ENCODE measurements at places on chromosomes 7 and 10. TPM values are rescaled to one million over a fixed set of nuclear protein-coding genes. Genes with fewer than 3 reads are reported as not detected.

MINPP1 gene
- total RNA-seq, result 7.3 TPM

TEX47 gene
- 0.24 TPM for total RNA-seq

DNA sequence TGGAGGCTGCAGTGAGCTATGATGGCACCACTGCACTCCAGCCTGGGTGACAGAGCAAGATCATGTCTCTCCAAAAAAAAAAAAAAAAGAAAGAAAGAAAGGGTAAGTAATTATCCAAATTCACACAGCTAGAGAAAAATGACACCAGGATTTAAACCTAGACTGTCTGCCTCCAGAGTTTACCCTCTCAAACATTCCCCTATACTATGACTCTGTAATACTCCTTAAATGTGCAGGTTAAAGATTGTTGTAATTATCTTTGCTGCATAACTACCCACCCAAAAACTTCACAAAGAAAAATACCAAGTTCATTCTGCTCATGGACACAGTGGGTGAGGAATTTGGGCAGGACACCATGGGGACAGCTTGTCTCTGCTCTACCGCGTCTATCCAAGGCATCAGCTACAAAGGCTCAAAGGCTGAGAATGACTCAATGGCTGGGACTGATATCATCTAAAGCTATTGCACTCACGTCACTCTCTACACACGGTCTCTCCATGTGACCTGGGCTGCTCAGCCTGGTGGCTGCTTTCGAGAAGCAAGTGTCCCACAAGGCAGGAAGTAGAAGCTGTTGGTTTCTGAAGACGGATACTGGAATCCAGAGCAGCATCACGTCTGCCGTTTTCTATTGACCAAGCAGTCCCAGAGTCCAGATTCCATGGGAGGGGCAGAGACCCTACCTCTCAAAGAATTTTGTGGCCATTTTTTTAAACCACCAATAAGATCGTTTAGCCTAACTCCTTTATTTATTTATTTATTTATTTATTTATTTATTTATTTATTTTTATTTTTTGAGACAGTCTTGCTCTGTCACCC lies 185.7 kb upstream of the AUTS2 start:
- DNase-seq, result peak; percentile 62

DNA sequence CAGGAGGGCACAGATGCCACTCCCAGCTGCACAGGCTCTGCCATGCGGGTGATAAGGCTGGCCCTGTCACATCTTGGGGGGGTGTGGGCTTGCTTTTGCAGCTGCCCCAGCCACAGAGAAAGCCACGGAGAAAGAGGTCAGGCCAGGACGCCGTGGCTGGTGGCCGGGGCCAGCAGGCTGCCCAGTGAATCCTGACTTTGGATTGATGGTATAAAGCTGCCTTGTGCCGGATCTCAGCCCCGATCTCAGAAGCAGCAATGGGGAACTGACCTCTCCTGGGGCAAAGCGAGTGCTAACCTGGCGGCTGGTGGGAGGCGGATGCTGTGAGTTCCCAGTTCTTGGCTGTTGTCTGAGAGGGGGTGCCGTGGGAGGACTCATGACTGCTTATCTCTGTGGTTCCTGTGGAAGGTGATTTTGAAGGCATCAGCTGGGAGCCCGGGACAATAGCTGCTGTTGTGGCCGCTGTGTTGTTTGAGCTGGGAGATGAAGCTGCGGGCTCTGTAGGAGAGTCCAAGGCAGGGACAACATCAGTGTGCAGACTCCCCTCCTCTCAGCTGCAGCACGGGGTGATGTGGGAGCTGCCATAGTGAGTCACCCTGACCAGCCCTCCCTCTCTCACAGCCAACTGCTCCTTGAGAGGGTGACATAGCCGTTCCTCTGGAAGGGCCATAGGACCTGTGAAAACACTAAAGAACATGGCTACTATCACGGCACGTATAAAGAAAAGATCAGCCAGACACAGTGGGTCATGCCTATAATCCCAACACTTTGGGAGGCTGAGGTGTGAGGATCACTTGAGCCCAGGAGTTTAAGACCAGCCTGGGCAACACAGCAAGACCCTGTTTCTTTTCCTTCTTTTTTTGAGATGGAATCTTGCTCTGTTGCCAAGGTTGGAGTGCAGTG lies 17.0 kb downstream of the IL15RA start:
- peak; percentile 56 for DNase-seq

- DNase-seq, result no peak
Measured at GRCh38 chr10:27998178-27998953, 513 bp downstream of the ODAD2 start.

DNA sequence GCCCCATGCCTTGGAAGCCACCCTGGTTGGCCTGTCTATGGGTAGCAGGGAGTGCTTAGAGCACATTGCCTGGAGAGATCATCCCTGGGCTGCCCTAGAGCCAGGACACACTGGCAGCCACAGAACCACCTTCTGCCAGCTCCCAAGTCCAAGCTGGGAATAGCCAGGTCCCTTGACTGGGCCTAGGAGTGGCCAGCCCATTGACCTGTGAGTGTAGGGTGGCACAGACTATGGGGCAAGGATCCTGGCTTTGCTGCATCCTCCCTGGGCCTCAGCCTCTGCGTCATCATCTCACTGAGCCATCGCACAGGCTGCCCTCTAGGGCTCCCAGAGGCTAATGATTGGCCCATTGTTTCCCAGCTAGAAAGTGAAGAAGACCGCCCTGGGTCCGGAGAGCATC lies 7.0 kb downstream of the AQP1 start:
- peak; percentile 74 for DNase-seq

DNA sequence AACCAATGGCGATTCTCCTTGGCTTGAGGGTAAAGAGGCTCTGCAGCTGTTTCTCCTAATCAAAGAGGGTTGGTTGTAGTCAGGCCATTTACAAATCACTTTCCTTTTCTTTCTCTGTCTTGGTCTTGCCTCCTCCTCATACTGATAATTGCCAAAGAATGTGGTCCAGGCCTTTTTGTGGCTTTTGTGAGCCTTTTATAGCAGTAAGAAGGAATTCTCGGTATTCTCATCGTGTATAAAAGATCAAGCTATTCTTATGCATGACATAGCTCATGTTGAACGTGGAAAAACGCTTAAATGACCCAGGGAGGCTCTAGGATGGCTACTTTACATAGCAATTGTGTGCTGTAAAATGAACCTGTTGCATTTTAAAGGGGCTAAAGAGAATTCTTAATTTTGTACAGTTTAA lies 62.6 kb downstream of the RBM20 start:
- DNase-seq, result no peak

DNA sequence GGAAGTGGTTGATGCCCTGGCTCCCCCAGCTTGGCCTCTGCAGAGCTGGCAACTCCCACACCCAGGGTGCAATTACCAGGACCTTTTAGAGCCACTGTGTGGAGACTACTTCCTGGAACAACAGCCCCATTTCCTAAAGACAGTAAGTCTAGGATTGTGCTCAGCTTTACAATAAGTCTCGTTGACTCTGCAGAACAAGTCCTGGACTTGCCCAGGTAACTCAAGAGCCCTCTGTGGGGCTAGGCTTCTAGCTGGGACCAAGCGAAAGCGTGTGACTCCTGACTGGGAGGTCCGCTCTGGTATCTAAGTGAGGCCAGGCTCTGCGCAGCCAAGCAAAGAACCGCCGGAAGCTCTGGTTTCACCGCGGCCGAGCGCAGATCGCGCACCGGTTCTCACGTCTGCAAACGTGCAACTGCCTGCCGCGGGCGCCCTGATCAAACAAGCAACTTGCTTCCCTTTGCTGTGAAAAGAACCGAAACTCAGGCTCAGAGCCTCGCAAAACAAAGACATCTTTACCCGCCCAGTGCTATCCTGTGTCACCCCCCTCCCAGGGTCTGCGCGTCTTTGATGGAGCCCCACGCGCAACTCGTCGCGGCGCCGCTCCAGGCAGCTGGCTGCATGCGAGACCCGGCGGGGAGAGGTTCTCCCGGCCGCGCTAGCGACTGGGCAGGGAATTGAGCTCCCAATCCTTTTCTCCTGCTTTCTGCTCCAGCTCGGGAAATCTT lies 4.4 kb upstream of the PDLIM1 start:
- no peak for DNase-seq

DNA sequence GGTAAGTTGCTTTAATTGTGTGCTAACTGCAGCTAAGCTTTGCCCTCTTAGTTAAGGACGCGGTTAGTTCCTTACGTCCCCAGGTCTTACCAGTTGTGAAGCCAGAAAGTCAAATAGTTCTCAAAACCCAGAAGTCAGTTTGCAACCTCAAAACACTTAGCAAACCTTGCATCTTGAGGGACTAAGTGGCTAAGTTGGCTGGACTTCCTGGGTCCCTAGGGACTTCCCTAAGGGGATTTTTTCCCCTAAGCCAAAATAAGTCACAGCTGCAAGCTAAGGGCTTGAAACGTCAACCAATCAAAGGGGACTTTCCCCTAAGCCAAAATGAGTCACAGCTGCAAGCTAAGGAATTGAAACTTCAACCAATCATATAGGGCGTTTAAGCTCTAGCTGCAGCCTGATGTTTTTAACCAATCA lies 36.2 kb upstream of the HECW1 start:
- no peak for DNase-seq

- no peak for DNase-seq
Measured at GRCh38 chr10:72783410-72783833, 91.5 kb downstream of the MCU start.

DNA sequence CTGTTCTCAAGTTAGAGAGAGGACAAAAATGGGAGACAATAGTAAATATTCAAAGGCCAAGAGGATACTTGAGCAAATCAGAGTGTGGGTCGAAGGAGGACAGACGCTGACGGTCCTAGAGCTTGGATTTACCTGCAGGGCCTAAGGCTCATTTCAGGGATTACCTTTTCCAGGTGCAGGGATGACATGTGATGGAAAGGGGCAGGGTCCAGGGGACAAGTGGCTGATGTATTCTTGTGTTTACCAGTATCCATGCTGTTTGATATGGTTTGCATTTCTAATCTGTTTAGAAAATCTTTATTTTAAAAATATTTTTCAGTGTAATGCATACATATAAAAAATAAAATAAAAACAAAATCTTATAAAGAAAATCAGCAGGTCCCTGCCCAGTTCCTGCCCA lies 5.3 kb downstream of the GALNTL5 start:
- DNase-seq, result no peak

- no peak for DNase-seq
Measured at GRCh38 chr7:107691716-107692115, 31.1 kb downstream of the SLC26A4 start.
